Kidney epithelial cell (primary cell): ENCODE measurements at places on chromosomes 5 and 9. TPM values are rescaled to one million over a fixed set of nuclear protein-coding genes. Genes with fewer than 3 reads are reported as not detected.
A peak's percentile ranks its signal among the peaks of the same experiment; 100 is the strongest.

The SLC36A3 gene
- not detected in 2 replicates for total RNA-seq

The TRAF2 gene
- 17.5 and 17.7 TPM in 2 replicates for total RNA-seq

The CCDC152 gene
- 0.68 and 0.96 TPM in 2 replicates for total RNA-seq

The C5orf63 gene
- 2.9 and 4.0 TPM in 2 replicates for total RNA-seq

The SLC4A9 gene
- total RNA-seq, result 0.07 TPM in 1 of 2 replicates, not detected in the other

The ZNF658 gene
- 2.7 and 3.1 TPM in 2 replicates for total RNA-seq

The MED27 gene
- 27.7 and 34.5 TPM in 2 replicates for total RNA-seq

The GABRA1 gene
- not detected in 2 replicates for total RNA-seq

The EPB41L4A gene
- total RNA-seq, result 17.9 and 30.6 TPM in 2 replicates

The CENPK gene
- total RNA-seq, result 10.4 and 18.4 TPM in 2 replicates

GRCh38 chr9:18002718-18003438 lies 424.0 kb downstream of the SH3GL2 start:
- DNase-seq, result no peak

DNA sequence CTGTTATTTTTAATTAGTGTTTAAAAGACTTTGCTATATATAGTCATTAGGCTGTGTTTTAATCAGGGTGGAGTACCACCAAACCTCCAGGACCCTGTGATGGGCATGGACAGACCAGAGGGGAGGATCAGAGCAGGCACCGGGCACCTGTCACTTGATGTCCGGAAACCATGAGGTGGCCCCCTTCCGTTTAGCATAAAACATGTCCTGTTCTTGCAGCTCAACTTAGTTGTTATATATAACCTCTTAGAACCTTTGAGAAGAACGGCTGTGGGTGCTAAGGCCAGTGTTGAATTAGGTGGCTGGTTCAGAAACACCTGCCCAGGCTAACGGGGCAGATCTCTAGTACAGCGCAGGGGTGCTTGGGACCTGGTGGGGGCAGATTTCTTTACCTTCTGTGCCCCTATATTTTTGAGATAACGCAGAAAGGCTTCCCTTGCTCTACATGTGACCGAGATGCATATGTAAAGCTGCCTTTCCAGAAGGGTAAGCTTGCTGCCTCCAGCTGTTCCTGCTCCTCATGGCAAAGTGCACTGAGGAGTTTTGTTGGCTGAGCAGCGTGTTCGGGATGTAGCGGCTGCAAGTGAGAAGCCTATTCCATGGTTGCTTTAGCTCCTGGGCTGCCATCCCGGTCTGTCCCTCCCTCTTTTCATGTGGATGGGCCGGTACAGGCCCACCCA lies 255.5 kb downstream of the FANCC start:
- DNase-seq, result no peak

- DNase-seq, result peak; percentile 67
Observed at GRCh38 chr5:127959152-127959764, 124.3 kb upstream of the SLC12A2 start.

DNA sequence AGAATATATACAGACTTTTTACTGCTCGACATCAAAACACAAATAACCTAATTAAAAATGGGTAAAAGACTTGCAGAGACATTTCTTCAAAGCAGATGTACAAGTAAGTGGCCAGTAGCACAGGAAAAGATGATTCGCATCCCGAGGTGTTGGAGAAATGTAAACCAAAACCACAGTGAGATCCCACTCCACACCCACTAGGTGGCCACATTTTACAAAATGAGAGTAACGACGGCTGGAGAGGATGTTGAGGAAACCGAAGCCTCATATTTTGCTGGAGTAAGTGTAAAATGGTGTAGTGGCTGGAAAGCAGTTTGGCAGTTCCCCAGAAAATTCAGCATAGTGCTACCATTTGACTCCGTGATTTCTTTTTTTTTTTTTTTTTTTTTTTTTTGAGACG lies 21.3 kb upstream of the GBGT1 start:
- DNase-seq, result peak; percentile 35

DNA sequence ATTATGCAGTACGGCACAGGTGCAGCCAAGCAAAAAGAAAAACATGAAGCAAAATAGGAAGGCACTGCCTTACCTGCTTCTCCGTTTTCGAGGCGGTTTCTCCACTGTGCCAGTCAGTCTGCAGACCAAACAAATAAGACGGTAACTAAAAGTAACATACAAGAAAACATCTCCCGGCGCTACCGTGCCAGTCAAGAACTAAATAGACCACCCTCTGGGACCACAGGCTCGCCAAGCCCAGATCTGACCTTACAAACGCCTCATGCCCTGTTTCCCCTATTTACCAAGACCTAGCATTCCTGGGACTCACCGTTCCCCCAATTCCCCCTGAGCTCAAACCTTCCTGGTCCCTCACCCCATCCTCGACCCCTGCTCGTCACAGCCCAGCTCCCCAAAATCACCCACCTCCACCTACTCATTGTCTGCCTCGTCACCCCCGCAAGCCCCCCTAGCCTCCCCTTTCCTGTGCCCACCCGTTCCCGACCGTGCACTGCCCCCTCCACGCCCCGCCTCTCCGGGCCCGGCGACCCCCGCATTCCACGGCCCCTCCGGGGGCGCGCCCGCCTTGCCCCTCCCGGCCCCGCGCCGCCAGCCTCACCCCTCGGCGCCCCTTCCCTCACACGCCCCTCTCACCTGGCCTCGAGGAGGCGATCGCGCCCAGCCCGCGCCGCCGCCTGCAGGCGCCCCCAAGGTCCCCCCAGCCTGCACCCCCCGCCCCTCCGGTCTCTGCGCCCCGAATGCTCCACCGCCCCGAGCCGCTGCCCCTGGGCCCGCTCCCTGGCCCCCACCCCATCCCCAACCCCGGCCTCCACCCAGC lies 560 bp downstream of the SCAI start:
- DNase-seq, result no peak

- DNase-seq, result no peak
Observed at GRCh38 chr9:96022445-96023051, 147.1 kb downstream of the ERCC6L2 start.

- DNase-seq, result no peak
Observed at GRCh38 chr9:99030610-99031109, 74.3 kb upstream of the TGFBR1 start.

- no peak for DNase-seq
Observed at GRCh38 chr5:126857472-126858410, 80.8 kb downstream of the LMNB1 start.

- DNase-seq, result no peak
Observed at GRCh38 chr9:18692962-18693361, 219.0 kb downstream of the ADAMTSL1 start.

DNA sequence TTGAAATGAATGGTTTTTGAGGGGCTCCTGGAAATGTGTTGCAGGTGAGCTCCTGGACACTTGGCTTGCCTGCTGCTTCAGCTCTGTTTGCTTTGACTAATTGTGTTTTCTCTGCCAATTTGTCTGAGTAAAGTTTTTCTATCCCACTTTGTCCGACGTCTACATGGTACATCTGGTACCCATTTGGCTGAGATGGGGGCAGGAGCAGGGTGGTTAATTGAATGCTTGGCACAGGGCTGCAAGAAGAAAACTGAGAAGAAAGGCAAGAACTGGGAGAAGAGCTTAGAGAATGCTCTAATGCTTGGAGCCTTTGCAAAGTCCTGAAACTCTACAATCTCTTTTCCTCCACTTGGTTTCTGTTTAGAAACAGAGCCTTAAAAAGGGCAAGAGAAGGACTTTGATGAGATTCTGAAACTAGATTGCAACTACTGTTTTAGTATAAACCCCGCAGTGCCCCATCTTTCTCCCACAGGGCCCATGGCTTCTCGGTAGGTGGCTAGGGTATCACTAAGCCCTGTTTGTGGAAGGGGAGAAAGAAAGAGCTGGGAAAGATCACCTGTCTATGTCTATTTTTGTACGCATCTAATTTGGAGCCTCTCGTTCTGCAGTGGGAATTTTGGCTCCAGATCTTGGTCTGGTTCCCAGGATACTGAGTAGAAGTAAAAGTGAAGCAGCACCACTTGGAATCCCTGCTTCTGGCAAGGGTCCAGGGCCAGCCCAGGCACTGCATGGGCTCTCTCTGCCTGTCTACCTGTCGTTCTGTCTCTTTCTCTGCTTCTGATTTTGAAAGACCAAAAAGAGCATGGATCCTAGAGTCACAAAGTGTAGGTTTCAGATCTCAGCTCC lies 214.4 kb downstream of the SEMA6A start:
- DNase-seq, result no peak

DNA sequence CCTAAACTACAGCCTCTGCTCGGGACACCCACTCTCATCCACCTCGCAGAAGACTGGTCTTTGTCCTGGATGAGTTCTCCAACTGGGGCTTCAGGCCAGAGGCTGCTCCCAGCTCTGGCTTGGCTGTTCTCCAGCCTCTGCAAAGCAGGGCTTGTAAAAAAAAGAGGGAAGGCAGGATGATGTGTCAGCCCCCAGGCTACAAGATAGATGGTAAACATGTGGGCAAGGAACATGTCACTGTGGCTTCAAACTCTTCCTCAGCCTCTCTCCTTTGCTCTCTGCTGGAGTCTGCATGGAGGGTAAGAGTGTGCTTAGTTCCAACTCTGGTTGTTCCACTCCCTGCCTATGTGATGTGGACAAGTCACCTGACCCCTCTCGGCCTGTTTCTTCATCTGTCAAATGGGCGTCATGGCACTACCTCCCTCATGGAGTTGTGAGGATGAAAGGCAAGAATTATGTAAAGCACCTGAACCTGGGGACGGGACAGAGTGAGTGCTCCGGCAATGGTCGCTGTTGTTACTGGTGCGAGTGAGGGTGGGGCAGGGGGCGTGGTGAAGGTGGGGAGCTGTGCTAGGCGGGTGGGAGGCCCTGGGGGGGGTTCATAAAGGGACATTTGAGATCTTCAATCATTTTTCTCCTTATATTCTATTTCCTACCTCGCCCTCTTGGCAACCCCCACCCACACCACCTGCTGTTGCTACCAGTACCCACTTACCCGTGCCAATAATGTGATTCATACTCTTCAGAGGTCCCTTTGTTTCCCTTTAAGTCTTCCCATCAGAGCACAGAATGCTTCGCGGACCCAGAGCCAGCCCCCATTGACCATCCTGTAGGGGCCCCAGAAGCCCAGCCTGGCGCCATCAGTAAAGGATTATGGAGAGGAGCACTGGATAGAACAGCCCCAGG lies 6.8 kb upstream of the ZNF79 start:
- DNase-seq, result no peak

- DNase-seq, result no peak
Observed at GRCh38 chr5:89998519-89999305, 410.8 kb downstream of the CETN3 start.

GRCh38 chr9:134449180-134449916 lies 123.1 kb downstream of the RXRA start:
- peak; percentile 72 for DNase-seq

DNA sequence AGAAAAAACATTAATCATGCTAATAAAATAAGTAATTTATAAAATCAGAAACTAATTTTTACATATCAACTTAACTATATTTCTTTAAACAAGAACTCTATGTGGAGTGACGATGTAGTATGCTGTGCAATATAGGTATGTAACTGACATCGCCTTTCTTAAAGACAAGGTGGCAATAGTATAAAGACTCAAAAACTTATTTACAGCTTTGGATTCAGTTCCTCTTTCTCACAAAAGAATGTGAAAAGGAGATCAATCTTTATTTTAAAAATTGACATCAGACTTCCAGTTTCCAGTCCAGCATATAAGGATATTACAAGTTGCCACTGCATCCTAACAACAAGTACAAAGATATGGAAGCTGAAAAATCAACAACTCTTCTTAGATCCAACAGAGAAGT lies 260.3 kb downstream of the TRIM36 start:
- DNase-seq, result no peak

DNA sequence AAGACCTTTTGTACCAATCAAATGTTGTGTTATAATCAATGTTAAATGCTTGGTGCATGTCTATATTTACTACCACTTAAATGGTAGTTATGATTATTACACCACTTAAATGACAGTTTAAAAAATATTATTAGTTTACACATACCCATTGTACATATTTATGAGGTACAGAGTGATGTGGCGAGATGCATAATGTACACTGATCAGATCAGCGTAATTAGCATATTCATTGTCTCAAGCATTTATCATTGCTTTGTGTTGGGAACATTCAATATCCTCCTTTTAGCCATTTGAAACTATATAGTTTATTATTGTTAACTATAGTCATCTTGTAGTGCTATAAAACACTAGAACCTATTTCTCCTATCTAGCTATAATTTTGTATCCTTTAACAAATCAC lies 434.4 kb upstream of the ACTBL2 start:
- DNase-seq, result no peak

DNA sequence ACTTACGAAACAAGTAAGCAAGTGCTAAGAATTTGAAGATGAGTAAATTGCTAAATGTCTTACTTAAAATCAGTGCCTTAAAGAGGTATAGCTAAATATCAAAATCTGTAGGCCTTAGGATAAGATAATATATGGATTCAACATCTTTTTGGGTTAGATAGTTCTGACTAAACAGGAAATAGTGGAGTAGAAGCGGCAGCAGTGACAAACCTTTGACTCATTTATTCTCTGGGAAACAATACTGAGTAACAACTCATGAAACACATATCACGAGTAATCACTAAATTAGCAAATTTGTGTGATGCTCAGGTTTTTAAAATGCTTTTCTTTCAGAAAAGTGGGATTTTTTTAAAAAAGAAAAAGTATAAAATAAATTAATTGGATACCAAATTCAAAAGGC lies 762.1 kb upstream of the TYRP1 start:
- no peak for DNase-seq

GRCh38 chr9:93287189-93287552 lies 103.2 kb downstream of the WNK2 start:
- no peak for DNase-seq
